ENCODE measurements at places on chromosomes 6 and 20.

- DNase-seq, result no peak
Observed at GRCh38 chr20:4817230-4817671, 95.5 kb downstream of the PRND start.

DNA sequence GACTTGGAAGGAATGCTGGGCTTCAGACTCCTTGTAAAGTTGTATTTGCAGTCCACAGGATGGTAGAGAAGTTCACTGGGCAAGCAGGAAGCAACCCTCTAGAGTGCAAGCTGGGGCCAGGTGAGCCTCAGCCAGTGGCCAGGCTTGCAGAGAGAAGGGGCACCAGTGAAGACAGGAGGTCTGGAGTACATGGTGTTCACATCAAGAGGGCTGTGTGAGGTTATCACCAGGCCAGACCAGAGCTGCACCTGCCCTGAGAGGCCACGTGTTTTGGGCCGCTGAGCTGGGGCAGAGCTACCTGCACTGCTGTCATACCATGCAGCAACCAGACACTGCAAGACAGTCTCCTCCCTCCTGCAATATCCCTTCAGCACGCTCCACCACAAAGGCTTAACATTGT, 79.0 kb downstream of the SH3BGRL2 start:
- no peak for DNase-seq

DNA sequence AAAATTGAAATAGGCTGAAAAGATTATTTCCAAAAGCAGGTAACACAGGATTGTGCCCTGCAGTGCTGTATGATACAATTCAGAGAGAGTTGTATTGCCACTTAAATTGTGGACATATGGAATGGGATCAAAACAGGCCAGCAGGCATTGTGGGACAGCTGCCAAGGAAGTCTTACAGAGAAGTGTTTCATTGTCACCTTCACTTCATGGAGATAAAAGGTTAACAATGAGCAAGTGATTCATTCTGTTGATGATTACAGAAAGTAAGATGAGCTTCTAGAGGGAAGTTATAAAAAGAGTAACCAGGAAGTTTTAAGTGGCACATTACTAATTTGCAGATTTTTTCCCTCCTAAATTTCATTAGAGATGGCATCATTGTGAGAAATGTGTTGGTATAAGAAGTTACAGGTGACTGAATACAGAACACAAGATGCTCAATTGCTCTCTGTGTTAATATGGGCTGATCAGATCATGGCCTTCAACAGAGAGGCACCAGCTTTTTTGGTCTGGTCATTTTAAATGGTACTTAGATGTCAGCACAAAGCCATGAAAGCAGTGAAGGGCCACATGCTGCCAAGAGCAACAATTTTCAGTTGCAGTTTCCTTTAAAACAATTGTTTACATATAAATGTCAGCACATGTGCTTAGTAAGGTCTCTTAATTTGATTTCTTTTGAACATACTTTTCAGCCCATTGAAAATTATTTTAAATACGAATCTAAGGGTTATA, 402.5 kb upstream of the FKBP1C start:
- peak; percentile 11 for DNase-seq

- DNase-seq, result no peak
Observed at GRCh38 chr6:4346659-4347333, 211.4 kb upstream of the ECI2 start.

GRCh38 chr6:157450931-157451742, 70.1 kb downstream of the ZDHHC14 start:
- no peak for DNase-seq

DNA sequence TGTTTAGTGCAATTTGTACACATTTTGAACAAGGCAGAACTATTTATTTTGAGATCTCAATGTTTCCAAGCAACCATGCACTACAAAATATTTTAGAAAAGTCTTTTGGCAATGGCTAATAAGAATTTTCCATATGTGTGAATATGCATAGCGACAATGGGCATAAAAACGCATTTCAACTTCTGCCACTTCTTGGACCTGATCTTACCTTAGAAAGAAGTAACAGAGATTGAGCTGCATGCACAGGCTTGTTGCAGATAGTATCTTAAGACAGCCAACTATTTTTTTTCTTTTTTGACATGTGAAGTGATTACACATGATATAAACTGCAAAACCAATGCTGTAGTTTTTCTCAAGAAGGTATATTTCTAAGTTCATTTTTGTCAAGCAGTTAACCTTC, 210.4 kb upstream of the PHACTR1 start:
- no peak for DNase-seq

- DNase-seq, result no peak
Observed at GRCh38 chr6:153790048-153790447, 249.0 kb upstream of the OPRM1 start.

DNA sequence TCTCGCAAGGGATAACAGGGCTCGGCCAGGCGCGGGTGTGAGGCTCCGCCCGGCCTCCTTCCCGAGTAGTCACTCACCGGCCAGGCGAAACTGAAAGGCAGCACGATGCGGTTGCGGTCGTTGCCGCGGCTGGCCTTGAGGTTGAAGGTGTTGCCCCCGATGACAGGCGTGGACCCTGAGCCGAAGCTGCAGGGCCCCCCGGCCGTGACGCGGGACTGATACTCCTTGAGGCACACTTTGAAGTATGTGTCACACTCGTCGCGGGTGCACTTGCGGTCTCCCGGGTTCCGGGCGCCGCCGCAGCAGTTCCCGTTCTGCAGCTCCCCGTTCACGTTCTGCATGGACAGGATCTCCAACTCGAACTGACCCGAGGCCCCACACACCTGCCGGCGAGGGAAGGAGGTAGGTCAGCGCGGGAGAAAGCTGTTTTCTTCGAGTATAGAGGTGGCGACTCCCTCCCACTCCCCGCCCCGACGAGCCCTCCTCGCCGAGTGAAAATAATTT, 1.1 kb downstream of the JAG1 start:
- peak; percentile 12 for DNase-seq

GRCh38 chr20:35988910-35989463, 20.6 kb downstream of the CNBD2 start:
- DNase-seq, result no peak

DNA sequence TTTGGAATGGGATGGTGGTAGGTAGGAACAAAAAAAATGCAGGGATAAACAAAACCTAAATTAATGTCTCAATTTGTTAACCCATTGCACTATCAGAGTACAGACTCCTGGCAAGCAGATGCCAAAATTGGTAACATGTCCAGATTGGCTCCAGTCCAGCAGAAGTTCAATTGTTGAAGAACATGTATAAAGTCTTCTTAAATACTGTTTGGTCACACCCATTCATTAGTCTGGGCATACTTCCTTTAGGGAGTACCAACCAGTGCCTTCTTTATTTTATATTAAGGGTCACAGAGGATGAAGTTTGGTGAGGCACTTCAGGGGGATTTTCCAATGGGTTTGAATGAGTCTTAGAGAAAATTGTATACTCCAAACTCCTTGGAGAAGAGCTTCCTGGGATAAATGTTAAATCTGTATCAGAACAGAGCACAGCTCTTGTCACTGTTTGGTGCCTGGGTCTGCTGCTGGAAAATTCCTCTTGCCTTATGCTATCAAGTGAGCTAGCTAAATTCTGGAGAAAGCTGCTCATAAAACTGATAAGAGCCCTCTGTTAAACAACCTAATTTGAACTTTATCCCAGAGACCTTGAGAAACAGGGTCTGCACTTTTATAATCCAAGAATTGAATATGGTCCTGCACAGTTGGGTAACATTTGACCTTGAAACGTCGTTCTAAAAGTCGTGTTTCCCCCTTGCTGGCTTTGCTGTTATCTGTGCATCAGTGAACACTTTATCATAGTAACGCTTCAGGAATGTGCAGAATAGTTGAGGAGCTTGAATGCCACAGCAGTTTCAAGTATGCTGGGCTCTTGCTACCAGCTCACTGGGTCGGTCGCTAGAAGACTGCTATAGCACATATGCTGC, 334.1 kb upstream of the CITED2 start:
- no peak for DNase-seq

DNA sequence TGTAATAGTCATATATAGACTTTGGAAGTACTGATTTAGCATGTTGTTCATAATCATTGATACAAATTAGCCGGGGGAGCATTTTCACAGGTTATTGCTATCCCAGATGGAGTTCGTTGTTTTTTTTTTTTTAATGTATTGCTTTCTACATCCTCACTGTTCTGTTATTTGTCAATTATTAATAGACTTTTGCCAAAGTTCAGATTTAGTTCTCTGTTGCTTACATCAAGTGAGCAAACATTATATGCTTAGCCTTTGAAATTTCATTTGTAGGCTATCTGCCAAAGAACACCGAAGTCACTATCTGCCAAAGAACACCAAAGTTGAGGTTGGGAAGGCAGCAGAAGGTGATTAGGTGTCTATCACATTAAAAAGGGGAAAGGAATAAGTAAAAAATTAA, at the start of gene HAO1:
HAO1 (minus strand) TSS at position 118 of the 400 bp plus-strand sequence; CDS start at position 82, 36 bp downstream.
- DNase-seq, result no peak

DNA sequence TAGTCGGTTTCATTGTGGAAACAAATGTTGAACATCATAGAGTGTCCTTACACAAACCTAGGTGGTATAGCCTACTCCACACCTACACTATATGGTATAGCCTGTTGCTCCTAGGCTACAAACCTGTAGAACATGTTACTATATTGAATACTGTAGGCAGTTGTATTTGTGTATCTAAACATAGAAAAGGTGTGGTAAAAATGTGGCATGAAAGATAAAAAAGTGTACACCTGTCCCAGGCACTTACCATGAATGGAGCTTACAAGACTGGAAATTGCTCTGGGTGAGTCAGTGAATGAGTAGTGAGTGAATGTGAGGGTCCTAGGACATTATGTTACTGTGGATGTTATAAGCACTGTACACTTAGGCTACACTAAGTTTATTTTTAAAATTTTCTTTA, 103.0 kb downstream of the ZFAND3 start:
- no peak for DNase-seq

DNA sequence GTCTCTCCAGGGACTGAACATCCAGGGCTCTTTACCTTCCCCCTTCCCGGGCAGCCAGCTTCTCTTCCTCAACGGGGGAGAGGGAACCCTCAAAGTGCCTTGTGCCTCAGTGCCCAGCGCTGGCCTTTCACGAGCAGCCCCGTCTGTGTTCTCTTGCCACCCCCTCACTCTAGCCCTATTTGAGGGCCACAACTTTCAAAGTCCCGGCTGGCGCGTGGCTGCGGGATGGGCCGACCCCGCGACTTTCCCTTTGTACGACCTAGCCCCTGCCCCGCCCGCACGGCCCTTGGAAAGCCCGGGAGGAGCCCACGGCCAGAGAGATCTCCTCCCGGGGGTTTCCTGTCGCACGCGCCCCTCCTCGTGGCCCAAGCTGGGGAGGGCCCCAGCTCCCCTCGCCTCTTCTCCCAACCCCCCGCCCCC, 559 bp downstream of the SCRT2 start:
- no peak for DNase-seq

DNA sequence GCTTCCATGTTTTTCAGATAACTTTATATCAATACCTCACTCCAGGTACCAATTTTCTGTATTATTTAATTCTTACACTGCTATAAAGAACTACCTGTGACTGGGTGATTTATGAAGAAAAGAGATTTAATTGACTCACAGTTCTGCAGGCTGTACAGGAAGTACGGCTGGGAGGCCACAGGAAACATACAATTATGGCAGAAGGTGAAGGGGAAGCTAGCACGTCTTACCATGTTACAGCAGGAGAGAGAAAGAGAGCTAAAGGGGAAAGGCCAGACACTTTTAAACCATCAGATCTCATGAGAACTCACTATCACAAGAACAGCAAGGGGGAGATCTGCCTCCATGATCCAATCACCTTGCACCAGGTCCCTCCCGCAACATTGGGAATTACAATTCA, 119.1 kb upstream of the BMP5 start:
- no peak for DNase-seq

- DNase-seq, result peak; percentile 0
Observed at GRCh38 chr6:98539741-98540140, 294.6 kb upstream of the POU3F2 start.

- DNase-seq, result no peak
Observed at GRCh38 chr6:23454080-23454976, 671.7 kb upstream of the NRSN1 start.

GRCh38 chr20:54040531-54040930, 29.9 kb downstream of the BCAS1 start:
- no peak for DNase-seq

DNA sequence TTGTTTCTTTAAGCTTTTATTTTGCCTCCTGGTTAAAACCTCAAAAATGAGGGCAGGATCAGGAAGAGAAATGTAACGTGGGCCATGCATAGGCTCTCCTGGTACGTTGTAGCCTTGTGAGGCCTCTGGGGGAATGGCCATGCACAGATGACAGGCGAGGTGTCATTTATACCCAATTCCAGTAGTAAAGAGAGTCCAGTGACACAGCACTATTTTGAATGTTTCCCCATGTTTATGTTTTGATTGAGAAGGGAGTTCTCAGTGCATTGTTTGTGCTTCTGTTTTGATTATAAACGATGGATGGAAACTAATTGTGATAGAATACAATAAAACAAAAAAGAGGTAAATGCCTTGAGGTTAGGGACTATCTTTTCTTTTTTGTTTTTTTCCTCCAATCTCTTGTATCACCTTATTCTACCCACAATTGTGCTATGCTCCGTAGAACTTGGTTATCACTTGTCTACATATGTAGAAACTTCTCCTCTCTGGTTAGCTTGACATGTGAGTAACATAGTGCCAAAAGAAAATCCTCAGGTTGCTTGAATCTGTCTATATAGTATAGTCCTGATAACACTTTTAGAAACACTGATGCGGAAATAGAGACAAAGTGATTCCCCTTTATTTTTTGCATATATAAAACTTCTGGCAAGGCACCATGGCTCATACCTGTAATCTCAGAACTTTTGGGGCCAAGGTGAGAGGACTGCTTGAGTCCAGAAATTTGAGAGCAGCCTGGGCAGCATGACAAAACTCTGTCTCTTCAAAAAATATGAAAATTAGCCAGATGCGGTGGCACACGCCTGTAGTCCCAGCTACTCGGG, 6.9 kb upstream of the SMIM28 start:
- no peak for DNase-seq

GRCh38 chr6:99521633-99522151, 6.5 kb upstream of the USP45 start:
- DNase-seq, result no peak

GRCh38 chr20:50727792-50728485, 3.4 kb upstream of the PARD6B start:
- no peak for DNase-seq

DNA sequence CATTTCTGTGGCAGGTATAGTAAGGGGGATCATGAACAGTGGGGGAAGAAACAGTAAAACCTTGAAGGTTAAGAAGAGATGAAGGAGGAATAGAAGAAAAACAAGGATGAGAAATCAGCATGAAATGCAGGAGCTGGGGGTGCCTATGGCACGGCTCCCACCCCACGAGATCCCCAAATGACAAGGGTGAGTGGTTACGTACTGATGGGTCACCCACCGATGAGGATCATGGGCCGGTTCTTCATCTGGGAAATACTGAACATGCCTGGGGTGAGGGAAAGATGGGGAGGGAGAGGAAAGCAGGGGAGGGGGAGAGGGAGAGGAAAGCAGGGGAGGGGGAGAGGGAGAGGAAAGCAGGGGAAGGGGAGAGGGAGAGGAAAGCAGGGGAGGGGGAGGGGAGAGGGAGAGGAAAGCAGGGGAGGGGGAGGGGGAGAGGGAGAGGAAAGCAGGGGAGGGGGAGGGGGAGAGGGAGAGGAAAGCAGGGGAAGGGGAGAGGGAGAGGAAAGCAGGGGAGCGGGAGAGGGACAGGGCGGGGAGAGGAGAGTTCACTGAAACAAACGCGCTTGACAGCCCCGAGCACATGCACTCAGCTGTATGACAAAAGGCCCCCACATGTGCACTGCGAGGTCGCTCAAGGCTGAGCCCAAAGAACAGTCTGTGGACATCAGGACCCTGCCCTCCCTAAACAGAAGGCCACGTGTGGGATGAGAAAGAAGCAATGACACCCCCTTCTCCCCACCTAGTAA, 25.3 kb downstream of the MOCS1 start:
- no peak for DNase-seq

- peak; percentile 33 for DNase-seq
Observed at GRCh38 chr20:13221673-13222318, 722 bp downstream of the ISM1 start.

GRCh38 chr20:53750827-53751619, 157.4 kb upstream of the ZNF217 start:
- no peak for DNase-seq

Data from SHP77 treated with DMSO at 0.1 percent for 48 hours (cell line).